ENCODE measurements at places on chromosomes 6 and 20.
A peak's percentile ranks its signal among the peaks of the same experiment; 100 is the strongest.

GRCh38 chr20:57210054-57210910, 56.2 kb downstream of the BMP7 start:
- no peak for DNase-seq

DNA sequence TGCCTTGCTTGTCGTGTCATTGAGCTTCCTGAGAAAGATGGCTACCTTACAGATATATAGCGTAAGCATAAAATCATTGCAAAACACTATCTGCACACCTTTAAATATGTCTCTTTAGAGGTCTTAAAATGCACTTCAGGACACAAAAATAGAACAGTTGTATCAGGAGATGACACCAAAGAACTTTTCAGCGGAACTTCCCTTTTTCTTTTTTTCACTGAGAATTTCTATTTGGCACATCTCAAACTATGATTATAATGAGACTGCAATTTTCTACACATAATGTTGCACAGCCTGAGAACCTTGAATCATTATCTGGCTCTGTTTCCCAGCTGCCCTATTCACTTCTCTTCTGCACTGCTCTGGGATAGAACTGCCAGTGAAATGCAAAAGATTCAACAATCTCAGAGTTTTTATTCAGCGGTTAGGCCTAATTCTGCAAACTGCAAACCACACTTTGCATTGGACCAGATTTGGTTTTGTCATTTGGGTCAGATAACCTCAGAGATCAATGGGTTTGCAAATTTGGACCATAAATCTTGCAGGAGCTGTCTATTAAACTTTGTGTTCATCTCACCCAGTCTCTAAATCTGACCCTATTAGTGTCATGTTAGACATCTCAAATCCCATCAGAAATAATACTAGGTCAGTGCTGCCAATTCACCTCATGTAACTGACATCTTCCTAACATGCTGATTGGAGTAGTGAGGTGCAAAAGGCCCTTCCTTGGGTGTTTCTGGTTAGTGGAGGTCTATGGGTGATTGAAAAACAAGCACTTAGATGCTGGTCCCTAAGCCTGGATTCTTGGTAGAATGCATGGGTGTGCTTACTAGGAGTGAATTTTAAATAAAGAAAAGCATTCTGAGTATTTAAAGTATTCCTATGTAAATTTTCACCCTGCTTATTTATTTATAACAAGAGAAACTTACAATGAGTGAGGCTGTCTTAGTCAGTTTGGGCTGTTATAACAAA, 382.7 kb downstream of the UTRN start:
- DNase-seq: no peak

- no peak for DNase-seq
Observed at GRCh38 chr6:142679907-142680700, 264.9 kb downstream of the HIVEP2 start.

GRCh38 chr6:11218102-11218442, 14.4 kb downstream of the NEDD9 start:
- DNase-seq: no peak

GRCh38 chr20:63495741-63496595, 2.9 kb downstream of the EEF1A2 start:
- peak; percentile 17 for DNase-seq

All from HFFc6 (cell line).